ENCODE measurements at places on chromosomes 4 and X. TPM values are rescaled to one million over a fixed set of nuclear protein-coding genes. Genes with fewer than 3 reads are reported as not detected.

DNA sequence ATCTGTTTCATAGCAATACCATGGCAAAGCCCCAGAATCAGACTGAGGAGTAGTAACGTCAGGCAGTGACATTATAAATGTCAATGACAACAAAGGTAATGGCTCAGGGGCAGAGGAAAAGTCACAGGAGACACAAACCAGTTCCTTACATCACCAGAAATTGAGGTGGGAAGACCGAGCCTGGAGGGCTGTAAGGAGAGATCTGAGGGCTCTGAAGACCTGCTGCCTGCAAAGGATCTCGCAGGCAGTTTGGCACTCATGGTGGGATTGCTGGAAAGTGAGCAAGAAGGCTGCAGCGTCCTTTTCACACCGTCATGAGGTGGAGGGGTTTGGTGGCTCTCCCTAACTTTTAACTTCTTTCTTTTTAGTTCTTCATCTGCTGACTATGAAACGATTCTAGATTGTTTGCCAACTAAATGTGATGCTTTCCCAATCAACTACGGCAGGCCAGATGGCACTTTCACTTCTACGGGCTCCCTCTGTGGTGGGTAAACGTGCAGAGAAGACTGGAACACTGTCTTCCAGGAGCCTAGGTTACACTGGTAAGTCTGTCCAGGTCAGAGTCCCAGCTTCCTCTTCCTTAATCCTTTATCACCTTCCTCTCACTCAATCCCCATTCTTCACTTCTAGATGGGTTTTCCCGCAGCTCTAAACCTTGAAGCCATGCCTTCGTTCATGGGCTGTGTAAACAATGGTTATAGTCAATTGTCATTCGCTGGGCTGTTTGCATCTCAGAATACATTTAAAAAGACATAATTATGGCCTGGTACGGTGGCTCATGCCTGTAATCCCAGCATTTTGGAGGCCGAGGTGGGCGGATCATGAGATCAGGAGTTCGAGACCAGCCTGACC, 58.2 kb downstream of the TBC1D9 start:
- no peak for ATAC-seq

The GCNA gene
- 3.1 TPM for total RNA-seq

The MFAP3L gene
- total RNA-seq: 6.7 TPM

- no peak for ATAC-seq
Measured at GRCh38 chr4:20367446-20367845, 115.7 kb downstream of the SLIT2 start.

DNA sequence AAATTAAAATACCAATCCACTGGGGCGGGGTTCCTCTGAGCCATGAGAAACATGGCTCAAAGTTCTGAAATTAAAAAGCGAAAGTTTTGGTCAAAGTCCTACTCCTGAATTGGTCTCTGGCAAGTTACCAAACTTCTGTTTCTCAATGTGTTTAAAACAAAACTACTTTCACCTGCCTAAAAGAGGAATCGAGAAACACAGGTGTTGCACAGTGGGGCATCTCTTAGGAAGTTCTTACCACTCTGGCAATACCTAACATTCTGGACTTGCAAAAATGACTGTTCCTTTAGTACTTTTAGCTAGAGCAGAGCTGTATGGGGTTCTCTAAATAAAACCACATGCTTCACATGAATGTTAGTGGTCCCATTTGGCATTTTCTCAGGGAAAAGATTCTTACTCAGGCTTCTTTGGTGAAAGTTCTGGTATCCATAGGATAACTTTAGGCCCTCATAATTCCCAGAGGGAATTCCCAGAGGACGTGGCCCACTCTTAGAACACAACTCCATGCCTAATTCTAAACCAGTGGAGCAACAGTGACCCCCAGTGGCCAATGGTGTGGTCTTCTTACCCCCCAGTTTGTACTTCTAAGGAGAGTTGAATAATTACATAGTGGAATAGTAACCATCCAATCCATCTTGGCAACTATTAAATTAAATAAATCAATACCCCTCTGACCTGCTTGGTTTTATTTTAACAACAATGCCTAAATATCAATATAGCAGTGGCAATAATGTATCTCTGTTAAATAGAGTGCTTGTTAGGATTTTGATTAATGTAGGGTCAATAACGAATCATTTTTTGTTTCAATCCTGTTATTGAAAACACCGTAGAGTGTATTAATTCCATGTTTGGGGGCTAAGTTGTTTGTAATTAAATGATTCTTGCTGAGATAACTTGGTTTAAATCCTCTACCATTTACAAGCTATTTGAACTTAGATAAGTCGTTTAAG, 21.9 kb downstream of the BMP3 start:
- ATAC-seq: peak; percentile 87

DNA sequence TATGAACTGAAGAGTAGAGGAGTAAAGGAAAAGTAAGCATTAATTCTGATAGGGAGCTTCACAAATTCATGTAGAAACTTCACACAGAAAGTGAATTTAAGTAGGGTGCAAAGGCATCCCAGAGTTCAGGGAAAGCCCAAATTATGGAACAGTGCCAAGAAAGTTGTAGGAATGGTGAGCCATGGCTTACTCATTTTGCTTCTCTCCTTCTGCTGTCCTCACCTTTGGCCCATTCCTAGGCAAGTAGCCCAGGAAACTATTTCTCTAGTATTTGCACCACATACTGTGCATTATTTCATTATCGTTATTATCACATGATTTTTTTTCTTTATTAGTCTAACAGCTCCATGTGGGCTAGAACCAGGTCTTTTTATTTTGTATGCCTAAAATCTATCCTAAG, 34.9 kb upstream of the IL1RAPL1 start:
- no peak for ATAC-seq

GRCh38 chrX:39211501-39211900, 410.2 kb downstream of the MID1IP1 start:
- ATAC-seq: no peak

DNA sequence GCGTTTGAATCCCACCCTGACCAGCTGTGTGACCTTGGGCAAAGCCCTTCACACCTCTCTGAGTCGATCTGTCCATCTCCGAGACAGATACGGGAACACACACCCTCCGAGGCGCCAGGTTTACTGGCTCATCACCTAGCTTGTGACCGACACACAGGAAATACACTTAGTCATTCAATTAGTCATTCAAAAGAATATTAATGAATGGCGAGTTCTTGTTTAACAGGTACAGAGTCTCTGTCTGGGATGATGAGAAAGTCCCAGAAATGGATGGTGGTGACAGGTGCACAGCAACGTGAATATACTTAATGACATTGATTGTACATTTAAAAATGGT, 80.6 kb downstream of the PPP2R2C start:
- ATAC-seq: no peak

GRCh38 chrX:40318801-40319200, 221.0 kb upstream of the BCOR start:
- no peak for ATAC-seq

The SCRG1 gene
- total RNA-seq: 3.1 TPM

- ATAC-seq: no peak
Measured at GRCh38 chr4:88933414-88934160, 123.4 kb downstream of the FAM13A start.

The EFHC2 gene
- 0.57 TPM for total RNA-seq

The GPR34 gene
- 0.46 TPM for total RNA-seq

GRCh38 chrX:46642145-46642544, 68.6 kb downstream of the CHST7 start:
- peak; percentile 75 for ATAC-seq

GRCh38 chrX:42276982-42277690, 353.8 kb upstream of the CASK start:
- ATAC-seq: no peak

The ADH1C gene
- total RNA-seq: not detected

DNA sequence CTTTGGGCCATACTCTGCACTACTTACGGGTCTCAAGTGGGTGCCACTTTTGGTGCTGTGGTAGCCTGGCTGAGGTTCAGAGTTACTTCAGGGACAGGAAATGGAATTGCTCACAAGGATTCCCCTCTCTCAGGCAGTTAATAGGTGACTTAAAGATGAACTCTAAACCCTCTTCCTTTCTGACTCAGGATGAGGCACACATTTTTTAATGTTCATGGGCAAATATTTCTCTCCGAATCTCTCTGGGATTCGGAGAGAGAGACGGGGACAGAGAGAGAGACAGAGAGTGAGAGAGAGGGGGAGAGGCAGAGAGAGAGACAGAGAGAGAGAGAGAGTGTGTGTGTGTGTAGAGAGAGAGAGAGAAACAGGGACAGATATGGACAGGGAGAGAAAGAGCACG, 79.8 kb downstream of the NYX start:
- no peak for ATAC-seq

The PDGFRA gene
- total RNA-seq: 0.11 TPM

The TCP11X2 gene
- total RNA-seq: not detected

DNA sequence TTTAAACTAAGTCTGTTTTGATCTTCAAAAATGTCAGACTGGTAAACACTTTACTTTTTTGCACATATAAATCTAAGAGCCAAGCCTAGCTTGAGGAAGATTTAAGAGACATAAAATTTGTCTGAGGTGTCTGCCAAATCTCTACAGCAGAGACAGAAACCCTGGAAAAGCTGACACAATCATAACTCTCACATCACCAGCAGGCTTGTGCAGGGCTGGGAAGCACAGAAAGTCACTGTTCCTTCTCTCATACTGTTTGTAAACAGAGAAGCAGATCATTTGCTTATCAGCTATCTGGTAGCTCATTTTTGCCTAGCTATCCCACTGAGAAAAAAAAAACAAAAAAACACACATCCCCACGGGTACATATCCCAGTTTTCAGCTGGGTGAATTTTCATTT, 7.0 kb downstream of the ENOX2 start:
- ATAC-seq: no peak

The POU3F4 gene
- 0.14 TPM for total RNA-seq

The FGFBP1 gene
- total RNA-seq: 0.14 TPM

The WDR19 gene
- 27.4 TPM for total RNA-seq

DNA sequence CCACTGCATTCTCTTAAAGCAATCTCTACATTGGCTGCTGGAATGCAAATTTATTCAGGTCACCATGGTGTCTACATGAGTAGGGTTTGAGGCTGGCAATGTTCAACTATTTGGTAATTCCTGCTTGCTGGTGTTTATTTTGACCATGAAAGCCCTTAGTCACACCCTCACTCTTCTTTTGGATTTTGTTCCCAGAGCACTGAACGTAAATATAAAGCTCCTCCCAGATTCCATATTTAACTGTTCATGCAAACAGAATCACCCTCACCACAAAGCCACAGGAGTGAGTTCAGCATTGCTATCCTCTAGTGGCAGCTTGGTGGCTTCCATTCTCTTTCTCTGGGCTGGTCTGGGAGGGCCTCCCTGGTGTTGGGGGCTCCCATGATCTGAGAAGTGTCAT, 82.8 kb downstream of the LNX1 start:
- ATAC-seq: no peak

The UCP1 gene
- not detected for total RNA-seq

All from motor neuron (in vitro differentiated cells).